ENCODE measurements at places on chromosomes 5 and 9. TPM values are rescaled to one million over a fixed set of nuclear protein-coding genes. Genes with fewer than 3 reads are reported as not detected.

DNA sequence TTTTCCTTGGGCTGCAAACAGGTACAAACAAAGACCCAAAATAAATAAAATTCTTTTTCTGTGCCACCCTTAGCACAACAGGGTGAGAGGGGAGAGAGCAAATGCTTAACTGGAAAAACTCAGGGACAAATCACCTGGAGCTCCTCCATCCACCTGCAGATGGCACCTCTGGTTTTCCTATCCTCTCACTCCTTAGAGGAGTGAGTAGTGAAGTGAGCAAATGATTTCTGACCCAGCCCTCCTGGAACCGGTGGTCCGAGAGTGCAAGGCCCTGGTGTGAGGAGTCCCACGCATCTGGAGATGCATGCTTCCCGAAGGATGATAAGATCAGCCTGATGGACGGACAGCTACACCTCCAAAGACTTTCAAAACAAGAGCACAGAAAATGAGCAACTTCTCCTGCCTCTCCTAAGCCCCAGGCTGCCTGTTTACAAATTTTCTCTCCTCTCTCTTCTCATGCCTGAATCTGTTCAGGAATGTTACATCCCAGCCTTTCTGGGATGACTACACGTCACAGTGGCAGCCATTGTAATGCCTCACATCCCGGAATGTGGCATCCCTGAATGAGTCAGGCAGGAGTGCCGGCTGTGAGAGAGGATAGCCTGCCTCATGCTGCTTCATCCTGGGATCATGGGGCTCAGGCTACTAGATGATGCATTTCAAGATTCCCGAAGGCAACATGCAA lies 86.4 kb downstream of the ADRB2 start:
- no peak for DNase-seq

DNA sequence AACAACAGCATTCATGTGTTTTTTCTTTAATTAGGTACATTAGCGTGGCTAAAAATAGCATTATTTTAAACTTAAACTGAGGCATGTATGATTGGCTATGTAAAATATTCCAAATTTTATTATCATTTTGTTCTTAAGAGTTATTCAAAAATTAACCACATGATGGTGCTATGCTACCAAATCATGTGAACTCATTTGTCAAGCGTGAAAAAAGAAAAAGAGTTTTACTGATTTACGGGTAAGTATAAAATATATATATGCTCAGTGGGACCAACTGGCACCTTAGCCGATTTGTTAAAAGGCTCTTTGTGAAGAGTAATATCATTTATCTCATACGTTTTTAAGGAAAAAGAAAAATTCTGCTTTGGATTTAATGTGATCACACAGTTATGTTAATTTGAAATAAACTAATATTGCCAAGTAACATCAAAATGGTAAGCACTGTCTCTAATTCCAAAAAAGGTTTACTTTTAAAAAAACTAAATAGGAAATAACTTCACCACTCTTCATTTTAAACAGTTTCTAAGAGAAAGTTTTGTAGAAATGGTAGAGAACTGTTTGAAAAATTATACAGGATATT lies 1042.3 kb downstream of the CDH12 start:
- no peak for DNase-seq

DNA sequence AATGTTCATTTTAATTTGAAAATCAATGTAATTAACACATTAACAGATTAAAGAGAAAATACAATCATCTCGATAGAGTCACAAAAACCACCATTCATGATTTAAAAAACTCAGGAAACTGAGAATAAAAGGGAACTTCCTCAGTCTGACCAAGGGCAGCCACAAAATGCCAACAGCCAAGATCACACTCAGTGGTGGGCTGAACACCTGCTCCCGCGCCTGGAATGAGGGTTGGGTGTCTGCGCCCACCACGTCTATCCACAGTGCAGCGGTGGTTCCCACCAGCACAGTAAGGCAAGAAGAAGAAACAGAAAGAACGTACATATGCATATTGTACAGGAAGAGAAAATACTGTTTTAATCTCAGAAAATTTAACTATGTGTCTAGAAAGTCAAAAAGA lies 11.7 kb upstream of the NSMF start:
- DNase-seq = no peak

DNA sequence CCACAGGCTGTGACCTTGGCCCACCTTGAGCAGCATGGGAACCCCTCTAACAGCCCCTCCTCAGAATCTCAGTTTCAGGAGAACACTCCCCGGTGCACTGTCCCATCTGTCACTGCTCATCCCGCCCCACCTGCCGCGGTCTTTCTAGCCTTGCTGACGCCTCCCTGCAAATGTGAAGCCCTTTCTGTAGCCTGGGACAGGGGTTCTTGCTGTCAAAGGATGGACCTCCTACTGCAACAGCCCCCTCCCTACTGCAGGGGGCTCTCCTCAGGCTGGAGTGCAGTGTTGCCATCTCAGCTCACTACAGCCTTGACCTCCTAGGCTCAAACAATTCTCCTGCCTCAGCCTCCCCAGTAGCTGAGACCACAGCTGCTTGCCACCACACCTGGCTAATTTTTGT lies 20.0 kb downstream of the OR2V1 start:
- DNase-seq = no peak

GRCh38 chr5:145761254-145761653 lies 73.9 kb downstream of the PRELID2 start:
- no peak for DNase-seq

- DNase-seq = no peak
These were observed 212.9 kb downstream of the MARCHF11 start for GRCh38 chr5:15966651-15967050.

GRCh38 chr5:3509290-3509689 lies 86.3 kb upstream of the IRX1 start:
- no peak for DNase-seq

DNA sequence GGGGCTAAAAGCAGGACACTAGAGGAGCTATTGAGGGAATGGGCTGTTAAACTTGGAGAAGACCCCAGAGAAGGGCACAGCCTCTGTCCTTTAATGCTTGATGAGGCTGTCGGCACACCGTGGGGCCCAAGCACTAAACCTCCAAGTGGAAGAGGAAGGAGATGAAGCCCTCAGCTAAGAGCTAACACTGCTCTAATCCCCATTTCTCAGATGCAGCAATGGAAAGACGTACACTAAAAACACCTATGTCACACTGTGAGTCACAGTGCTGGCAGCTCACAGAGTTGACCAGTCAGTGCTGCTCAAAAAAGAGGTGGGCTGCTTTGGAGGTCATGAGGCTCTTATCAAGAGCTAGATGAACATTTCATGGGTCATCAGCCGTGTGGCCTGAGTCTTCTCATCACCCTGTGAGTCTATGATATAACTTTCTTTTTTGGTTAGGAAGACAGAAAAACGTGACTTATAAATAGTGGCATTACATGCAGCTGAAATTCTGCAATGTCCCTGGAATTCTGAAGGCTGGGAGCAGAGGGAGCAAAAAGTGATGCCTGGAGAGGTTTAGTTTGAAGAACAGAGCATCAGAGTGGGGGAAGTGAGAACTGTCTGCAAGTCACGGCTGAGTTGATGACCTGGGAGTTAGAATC lies 21.5 kb downstream of the TNFSF8 start:
- no peak for DNase-seq

DNA sequence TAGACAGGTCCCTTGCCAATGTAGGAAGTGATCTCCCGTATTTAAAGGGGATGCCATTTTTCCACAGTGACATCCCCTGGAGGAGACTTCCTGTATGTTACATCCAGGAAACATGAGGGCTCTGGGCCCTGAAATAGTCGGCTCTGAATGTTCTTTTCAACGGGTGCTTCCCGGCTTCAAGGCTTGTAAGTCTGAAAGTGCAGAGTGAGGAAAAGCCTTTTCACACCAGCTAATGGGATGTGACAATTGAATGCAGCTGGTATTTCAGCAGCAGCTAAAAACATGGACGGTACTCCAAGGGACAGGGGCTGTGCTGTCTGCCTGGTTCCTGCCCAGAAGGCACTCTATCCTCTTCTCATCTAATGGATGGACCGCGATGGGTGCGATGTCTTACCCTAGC lies 1.4 kb downstream of the IL9 start:
- no peak for DNase-seq

- no peak for DNase-seq
These were observed 39.8 kb upstream of the RANBP6 start for GRCh38 chr9:6055216-6055615.

DNA sequence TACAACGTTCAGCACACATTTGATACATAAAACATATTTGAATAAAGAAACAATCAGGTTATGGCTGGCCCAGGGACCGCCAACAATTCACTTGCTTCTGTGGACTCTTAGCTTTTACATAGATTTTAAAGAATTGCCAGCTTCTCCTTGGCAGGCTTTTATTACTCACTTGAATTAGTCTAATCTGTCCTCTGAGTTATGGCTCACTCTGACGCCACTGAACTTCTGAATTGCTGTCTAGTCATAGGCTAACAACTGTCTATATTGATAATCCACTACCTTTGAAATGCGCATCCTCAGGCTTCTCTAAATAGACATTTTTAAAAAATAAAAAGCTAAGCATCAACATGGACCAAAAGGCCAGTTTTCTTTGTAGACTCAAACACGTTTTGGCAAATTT lies 317.4 kb upstream of the SGCD start:
- no peak for DNase-seq

GRCh38 chr5:146466521-146467349 lies 19.6 kb downstream of the TCERG1 start:
- DNase-seq = no peak

DNA sequence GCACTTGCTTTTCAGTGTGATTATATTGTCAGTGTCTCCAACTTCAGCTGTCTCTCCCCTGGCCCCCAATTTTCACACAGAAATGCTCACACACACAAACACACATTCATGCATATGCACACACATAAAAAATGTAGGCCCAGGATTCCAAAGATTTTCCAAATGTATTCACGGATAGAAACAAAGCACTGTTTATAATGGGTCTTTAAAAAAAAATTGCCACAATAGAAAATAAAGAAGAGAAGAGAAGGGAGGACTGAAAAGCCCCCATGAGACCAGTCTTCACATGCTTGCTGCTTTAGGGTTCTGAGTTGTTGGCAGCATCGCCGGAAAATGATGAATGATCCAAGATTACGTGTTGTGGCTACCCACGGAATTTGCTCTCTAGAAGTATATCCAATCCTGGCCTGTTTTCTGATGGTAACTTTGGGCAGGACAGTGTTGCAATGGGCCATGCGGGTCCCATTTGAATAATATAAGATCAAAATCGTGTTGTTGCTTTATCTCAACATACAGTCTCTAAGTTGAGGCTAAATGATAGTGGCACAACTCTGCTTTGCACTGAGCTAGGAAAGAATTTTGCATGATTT lies 36.2 kb upstream of the ACO1 start:
- DNase-seq = no peak

DNA sequence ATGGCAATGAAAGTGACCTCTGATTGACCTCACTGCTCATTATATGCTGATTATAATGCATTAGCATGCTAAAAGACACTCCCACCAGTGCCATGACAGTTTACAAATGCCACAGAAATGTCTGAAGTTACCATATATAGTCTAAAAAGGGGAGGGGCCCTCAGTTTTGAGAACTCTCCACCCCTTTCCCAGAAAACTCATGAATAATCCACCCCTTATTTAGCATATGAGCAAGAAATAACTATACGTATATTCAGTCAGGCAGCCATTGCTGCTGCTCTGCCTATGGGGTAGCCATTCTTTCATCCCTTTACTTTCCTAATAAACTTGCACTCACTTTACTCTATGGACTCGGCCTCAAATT lies 163.1 kb downstream of the ESM1 start:
- no peak for DNase-seq

DNA sequence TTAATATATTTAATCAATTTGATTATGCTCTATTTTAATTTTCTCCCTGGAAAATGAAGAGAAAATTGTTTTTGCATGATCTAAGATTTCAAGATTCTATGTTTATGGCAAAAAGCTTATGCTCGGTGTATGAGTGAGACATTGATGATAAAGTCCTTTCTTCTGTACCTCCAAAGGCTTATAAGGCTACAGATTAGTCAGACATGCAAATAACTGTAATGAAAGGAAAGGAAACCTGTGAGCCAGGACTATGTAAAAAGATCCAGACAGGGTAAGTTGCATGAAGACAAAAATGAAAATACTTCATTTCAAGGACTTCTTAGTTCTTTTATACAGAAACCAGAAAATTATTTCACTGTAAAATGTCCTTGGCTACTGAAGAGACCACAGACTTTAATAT lies 52.2 kb upstream of the EDIL3 start:
- DNase-seq = no peak

- no peak for DNase-seq
These were observed 808.2 kb downstream of the BRINP1 start for GRCh38 chr9:118561051-118561450.

GRCh38 chr9:16309082-16309468 lies 561.4 kb downstream of the BNC2 start:
- no peak for DNase-seq

DNA sequence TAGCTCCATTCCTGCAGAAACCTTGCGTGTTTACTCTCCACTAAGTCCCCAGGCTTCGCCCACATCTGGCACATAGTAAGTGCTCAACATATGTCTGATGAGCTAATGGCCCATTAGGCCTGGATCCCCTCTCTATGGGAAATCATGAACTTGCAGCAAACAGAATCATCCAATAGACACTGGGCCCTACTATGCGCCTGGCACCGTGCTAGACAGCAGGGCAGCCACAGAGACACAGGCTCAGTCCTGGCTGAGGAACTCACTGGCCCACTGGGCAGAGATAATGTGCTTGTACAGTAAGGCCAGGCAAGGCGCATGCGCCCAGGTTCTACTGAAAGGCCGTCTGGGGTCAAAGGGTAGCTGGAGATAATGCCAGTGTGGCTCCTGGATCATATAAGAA lies 36.9 kb upstream of the FABP6 start:
- no peak for DNase-seq

DNA sequence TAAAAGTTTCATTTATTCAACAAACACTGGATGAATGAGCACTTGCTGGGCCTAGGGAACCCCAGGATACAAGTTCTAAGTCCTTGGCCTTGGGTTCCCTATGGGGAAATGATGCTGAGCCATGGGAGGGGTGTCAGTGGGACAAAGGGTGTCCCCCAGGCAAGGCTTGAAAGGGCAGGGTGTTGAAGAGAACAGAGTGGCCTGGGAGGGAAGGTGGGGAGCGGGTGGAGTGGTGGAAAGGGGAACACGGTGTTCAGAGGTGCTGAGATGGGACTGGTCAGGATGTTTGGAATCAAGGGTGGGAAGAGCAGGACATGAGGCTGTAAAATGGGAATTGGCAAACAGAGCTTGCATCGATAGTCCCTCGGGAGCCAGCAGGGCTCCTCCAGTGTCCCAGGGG lies 61.8 kb downstream of the PPARGC1B start:
- no peak for DNase-seq

- DNase-seq = no peak
These were observed 73.7 kb upstream of the STK32A start for GRCh38 chr5:147160902-147161700.

GRCh38 chr5:95410279-95410678 lies 19.1 kb downstream of the FAM81B start:
- no peak for DNase-seq

- DNase-seq = no peak
These were observed 11.8 kb downstream of the FXN start for GRCh38 chr9:69047371-69047770.

Gene PCDHGB5
- 1.6 TPM for total RNA-seq

Gene DCTN3
- total RNA-seq = 79.5 TPM

Gene DNAH5
- 0.46 TPM for total RNA-seq

Gene RNF183
- not detected for total RNA-seq

Gene KIF4B
- total RNA-seq = not detected

Gene SEC24A
- total RNA-seq = 48.2 TPM

Gene HSPA9
- 237 TPM for total RNA-seq

Gene AMBP
- total RNA-seq = not detected

Gene PPP3R2
- not detected for total RNA-seq

Gene AIF1L
- total RNA-seq = 33.1 TPM

Gene TEK
- 2.7 TPM for total RNA-seq

Gene PCDHAC2
- total RNA-seq = 6.7 TPM
